ENCODE measurements at places on chromosomes 2 and 18.

DNA sequence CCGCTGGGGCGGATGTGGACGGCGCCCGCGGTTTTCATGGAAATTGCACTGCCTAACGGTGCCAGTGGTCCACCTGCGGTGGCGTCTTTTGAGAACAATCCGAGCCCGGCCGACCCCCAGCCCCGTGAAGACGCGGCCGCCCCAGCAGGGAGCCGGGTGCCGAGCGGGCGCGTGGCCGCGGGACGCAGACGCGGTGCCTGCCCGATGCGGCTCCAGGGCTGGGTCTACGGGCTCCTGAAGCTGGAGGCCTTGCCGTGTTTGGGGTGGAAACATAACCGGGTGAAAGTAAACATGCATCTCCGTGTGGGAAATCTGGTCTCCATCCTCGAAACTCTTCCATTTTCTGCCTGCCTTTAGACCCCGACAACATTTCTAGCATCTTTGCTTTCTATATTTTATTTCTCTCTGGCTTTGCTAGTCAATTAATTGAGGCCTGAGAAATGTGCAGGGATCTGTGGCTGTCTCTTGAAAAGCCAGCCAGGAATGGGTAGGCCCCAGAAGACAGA lies 572 bp downstream of the INPP4A start:
- no peak for DNase-seq

GRCh38 chr2:71001981-71002570 lies 7.4 kb upstream of the TEX261 start:
- no peak for DNase-seq

GRCh38 chr2:145168091-145168490 lies 648.2 kb upstream of the ZEB2 start:
- DNase-seq, result no peak

GRCh38 chr2:81396417-81397019 lies 1092.0 kb upstream of the LRRTM1 start:
- no peak for DNase-seq

GRCh38 chr2:138356178-138356577 lies 145.4 kb upstream of the SPOPL start:
- DNase-seq, result peak; percentile 14

DNA sequence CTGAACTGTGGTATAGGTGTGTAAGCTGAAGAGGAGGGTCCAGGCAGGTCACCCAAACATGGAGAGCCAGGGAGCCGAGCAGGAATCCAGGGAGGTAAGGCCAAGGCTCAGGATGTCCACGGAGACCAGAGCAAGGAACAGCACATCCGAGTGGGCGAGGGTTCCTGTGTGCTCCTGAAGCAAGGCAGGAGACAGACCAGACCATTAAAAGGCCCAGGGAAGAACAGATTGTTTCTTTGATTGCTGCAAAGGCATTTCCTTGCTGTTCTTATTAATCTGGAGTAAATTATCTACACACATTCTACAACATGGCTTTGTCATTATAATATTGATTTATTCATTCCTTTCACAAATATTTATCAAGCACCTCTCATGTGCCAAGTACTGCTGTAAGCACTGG lies 50.1 kb upstream of the SPTBN1 start:
- no peak for DNase-seq

GRCh38 chr2:86003104-86003503 lies 102.6 kb downstream of the POLR1A start:
- DNase-seq, result no peak

- DNase-seq, result no peak
Observed at GRCh38 chr2:204900487-204900886, 355.2 kb downstream of the PARD3B start.

DNA sequence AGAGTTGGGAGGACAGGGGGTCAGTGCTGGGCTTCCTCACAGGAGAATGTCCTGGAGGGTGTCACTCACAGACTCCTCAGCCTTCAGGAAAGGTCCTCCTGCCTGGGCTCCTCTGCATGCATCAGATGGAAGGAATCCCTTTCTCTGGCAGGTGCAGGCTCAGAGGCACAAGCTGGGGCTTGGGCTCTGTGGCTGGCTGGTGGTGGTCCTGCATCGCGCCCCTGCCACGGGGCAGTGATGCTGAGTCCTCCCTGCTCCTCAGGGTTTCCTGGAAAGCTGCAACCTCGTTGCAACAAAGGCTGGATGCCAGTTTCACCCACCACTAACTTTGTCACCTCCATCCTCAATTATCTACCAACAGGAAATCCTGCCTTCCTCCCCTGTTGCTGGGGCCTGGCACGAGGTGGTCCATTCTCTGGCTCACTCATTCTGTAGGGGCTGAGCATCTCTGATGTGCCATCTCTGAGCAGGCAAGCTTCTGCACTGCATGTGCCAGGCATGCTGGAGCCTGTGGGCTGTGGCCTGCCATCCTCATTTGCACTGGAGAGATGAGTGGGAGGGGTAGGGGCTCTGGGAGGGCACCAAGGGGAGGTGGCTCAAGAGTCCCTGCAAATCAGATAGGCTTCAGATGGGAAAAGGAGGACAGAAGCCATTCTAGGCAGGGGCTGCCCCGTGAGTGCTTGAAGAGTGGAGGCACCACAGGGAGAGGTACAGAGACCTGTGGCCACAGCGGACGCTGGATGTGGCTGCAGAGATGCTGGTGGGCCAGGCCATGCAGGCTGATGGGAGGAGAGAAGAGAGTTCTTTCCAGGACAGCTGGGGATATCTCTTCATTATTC lies 272.6 kb upstream of the HS6ST1 start:
- no peak for DNase-seq

DNA sequence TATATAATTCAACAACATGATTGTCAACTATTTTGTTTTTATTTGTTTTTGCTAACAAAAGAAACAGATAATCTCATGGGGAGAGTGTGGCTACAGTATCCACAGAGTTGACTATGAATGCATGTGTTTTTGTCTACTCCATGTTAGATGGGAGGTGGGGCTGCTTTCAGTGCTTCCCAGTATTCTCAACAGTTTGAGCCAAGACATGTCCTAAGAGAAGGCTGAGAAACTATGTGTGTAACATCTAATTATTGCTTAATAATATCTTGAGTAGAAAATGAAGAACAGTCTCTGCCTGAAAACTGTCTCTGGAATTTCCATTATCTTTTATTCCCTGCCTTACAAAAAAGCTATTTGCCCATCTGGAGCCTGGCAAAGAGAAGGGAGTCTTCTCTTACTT lies 178.8 kb upstream of the MMADHC start:
- DNase-seq, result no peak

DNA sequence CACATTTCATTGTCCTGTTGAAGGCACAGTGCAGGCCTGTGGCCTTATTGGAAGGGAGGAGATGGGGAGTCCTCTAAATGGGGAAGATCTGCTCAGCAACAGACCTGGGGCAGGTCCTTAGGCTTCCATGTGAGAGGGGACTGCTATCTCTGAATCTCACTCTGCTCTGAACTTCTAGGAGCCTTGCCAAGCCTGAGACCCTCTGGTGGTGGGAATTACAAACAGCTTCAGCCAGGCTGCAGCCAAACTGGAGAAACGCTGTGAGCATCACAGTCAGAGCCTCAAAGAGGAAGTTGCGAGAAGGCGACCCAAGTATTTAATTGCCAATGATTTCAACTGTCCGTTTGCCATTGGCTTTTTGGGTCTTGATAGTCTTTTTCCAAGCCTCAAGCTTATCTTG lies 66.8 kb upstream of the MC2R start:
- DNase-seq, result no peak

- DNase-seq, result no peak
Observed at GRCh38 chr2:74767618-74768017, 66.3 kb upstream of the HK2 start.

GRCh38 chr2:33502025-33502424 lies 25.6 kb downstream of the RASGRP3 start:
- no peak for DNase-seq

DNA sequence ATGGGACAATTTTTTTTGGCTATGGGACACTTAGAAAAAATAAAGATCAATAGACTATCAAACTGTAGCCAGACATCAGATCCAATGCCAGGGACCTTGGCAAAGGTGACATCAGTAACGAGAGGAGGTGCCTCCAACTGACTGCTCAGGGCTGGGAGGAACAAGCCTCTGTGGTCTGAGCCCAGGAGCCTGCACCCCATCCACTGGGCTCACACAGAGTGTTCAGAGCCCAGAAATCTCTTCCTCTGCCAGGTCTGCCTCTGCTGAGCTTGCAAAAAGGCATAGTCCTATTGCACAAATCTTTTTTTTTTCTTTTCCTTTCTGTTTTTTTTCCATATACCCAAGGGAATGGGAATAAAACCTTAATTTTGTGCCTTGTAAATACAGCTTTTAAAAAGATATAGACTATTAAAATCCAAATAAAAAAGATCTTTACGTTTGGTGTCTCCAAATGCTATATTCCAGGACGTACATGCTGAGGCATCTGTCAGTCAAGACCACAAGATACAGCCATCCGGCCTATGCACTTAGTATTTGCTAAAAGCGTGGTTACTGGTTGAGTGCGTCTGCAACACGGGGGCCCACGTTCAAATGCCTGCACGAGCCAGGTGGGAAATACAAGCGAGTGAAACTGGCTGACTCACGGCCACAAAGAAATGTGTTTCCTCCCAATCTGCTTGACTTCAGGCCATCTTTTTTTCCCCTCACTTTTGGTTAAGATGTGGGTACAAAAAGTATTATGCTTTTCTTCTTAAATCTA lies 7.8 kb upstream of the ARHGAP25 start:
- DNase-seq, result no peak

- no peak for DNase-seq
Observed at GRCh38 chr2:221025398-221025797, 546.7 kb downstream of the EPHA4 start.
